ENCODE measurements at places on chromosomes 11 and 22.

- DNase-seq: no peak
These were observed 284.0 kb downstream of the MN1 start for GRCh38 chr22:27517361-27518155.

- no peak for DNase-seq
These were observed 57.4 kb downstream of the BCL2L13 start for GRCh38 chr22:17695986-17696385.

GRCh38 chr11:1496091-1496760, 9.6 kb upstream of the MOB2 start:
- DNase-seq: no peak

DNA sequence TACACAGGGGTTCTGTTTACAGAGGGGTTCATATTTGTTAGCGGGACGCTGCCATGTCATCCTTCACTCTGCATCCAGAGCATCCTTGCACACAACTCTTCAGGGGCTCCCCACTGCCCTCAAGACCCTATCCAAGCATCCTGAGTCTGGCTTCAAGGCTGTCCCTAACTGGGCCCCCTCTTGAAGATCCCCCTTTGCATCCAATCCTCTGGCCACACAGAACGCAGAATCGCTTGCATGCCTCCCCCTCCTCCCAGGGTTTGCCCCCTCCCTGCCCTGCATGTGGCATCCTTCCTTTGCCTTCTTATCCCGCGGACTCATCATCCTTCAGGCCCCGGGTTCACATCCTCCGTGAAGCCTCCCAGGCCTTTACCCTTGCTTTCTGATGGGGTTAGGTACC, 18.6 kb downstream of the C1QTNF6 start:
- no peak for DNase-seq

DNA sequence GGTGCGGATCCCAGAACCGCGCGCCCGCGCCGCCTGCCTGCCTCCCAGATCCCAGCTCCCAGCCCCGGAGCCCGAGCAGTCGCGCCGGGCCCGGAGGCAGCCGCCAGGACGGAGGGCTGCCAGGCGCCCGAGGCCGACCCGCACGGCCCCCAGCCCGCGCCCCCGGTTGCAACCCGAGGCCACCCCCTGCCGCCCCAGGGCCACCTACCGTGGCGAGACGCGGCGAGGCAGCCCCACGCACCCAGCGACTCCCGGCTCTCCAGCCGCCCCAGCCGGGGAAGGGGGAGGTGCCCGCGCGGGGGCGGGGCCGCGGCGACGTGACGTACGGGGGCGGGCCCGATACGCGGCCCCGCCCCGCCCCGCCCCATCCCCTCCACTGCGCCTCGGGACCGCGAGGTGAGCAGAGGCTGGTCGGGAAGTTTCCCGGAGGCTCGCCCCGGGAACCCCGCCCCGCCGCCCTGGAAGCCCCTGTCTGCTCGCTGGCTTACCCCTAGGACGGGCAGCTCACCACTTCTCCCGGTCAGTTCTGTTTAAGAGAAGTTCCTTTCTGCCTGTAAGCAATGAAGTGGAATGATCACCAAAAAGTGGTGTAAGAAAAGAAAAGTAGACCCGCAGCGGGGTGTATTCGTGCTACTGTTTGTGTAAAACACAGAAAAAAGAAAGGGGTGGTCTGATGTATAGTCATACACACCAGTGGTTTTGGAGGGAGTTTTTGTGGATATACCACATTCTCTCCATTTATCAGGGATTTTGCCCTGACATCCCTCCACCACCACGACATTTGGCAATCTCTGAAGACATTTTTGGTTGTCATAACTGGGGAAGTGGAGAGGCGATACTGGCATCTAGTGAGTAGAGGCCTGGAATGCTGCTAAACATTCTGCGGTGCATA, at the start of gene TPST2:
Gene TPST2, minus strand, starts transcription at position 288 of the 892 bp plus-strand sequence. CDS start 48,502 bp downstream, outside the sequence.
- peak; percentile 79 for DNase-seq

GRCh38 chr11:23836981-23837380, 659.9 kb upstream of the LUZP2 start:
- no peak for DNase-seq

DNA sequence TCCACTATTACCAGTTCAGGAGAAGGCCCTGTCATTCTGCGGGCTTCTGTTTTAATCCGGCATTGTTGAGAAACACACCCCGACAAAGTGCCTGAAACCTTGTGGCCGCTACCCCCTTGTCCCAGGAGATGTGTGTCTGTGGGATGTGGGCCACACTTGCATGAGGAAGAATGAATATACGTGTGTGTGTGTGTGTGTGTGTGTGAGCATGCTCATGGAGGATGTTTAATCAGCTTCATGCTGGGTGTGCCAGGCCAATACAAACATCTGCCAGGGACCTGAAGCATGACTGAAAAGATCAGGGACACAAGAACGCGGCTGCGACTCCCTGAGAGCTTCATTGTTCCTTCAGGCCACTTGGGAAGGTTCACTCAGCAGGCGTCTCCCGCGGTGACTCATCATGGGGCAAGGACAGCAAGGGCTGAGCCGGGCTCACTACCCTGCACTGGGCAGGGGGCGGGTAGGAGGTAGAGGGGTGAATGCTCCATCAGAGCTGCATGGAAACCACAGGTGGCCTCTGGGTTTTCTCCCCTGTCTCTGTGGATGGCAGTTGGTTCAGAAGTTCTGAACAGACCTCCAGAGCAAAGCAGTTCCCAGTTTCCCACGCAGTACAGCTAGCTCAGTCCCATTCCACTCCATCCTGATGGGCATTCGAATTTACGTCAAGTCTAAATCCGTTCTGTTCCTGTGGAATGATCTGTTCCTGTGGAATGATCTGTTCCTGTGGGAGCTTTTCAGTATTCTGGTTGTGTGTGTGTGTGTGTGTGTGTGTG, 7.0 kb upstream of the MALAT1 start:
- peak; percentile 66 for DNase-seq

- peak; percentile 27 for DNase-seq
These were observed 438.9 kb downstream of the NTM start for GRCh38 chr11:131809203-131809918.

- DNase-seq: peak; percentile 52
These were observed 59.0 kb downstream of the CEP57 start for GRCh38 chr11:95849087-95849825.

DNA sequence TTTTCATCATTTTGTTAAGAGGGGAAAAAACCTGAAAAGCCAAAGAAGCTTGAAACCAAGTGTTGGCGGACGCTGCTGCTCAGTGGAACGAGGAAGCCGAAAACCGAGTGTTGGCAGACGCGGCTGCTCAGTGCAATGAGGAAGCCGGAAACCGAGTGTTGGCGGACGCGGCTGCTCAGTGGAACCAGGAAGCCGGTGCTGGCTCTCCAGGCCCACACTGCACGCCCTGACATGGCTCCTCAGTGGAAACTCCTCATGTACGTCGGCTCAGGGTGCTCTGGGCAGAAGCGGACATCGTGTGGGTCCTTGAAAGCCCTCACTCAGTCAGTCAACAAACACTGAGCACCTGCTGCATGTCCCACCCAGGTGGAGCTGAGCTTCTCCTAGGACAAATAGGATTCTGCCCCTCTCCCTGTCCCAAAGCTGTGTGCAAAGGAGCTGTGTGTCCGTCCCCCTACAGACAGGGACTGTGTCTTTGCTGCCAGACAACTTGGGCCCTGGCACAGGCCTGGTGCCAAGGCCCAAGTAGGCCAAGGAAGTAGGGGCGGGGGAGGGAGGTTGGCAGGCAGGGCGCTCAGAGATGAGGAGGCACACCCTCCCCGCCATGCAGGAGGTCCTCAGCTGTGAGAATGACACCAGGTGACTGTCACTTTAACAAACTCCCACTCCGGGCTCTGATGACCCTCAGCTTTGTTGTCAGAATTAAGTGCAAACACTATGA, 37.3 kb downstream of the PHF21B start:
- no peak for DNase-seq

GRCh38 chr22:38034278-38034882, 22.8 kb upstream of the PICK1 start:
- DNase-seq: peak; percentile 26

DNA sequence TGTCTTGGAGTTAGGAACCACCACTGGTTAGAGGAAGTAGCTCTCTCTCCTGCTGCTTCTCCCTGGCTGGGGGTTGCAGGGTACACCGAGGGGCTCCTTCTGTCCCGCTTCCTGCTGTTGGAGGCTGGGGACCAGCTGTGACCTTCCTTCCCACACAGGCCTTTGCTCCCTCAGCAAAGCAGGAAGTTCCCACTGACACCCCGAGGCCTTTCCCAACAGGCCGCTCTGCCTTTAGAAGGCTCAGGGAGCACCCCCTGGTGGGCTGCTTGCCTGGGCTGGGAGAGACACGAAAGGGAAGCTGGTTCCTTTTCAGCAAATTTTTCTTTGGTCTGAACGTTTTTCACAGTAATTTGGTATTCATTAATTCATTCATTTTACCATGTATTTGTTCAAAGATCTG, 527.9 kb upstream of the B3GAT1 start:
- peak; percentile 30 for DNase-seq

GRCh38 chr11:118892514-118892913, 8.8 kb downstream of the CXCR5 start:
- no peak for DNase-seq

DNA sequence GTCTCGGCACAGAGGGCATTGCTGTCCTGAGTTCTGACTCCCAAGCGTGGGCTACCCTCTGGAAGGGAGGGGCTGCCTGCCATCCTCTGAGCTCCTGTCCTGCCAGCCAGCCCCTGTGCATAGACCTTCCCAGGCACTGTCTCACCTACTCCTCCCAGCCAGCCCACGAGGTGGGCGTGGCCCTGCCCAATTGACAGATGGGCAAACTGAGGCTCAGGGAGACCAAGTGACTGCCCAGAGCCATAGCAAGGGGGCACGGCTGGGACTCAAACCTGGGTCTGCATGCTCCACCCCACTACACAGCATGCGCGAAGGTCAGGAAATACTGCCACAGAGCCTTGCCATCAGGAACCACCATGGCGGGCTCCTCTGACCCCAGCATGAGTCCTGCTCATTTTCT, 29.4 kb upstream of the PRR5 start:
- no peak for DNase-seq

- peak; percentile 21 for DNase-seq
These were observed 38.1 kb upstream of the SYT7 start for GRCh38 chr11:61618978-61619377.

- no peak for DNase-seq
These were observed 131.2 kb downstream of the VPREB1 start for GRCh38 chr22:22375576-22376351.

- DNase-seq: peak; percentile 33
These were observed 5.3 kb downstream of the NEAT1 start for GRCh38 chr11:65427691-65428577.

- peak; percentile 21 for DNase-seq
These were observed 1.5 kb upstream of the CCKBR start for GRCh38 chr11:6258141-6258540.

DNA sequence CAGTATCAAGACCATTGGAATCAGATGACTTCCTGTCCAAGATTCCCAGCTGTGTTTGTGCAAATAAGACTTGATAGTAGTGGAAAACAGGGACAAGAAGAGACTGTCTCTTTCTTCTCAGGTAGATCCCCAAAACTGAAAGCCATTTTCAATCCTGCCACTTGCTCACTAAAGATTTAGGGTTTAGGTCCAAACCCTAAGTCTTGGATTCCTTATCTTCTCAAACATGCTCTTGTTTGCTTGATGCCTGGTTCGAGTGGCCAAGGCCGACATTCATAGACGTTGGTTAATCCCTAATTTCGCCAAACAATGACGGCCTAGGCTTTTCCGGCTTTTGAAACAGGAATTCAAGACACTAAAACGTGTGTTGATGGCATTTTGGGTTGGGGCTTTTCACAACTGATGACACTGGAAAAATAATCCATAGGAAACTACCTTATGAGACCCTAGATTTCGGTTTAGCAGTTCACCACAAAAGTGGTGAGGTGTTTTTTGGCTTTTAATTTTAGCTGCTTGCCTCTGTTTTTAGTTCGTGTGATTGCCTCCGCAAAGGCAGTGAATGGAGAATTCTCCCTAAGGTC, 1.0 kb upstream of the GTPBP1 start:
- peak; percentile 29 for DNase-seq

- no peak for DNase-seq
These were observed 337.9 kb downstream of the NELL1 start for GRCh38 chr11:21007297-21007696.

- no peak for DNase-seq
These were observed 123.4 kb upstream of the ARHGAP42 start for GRCh38 chr11:100563541-100564280.

- DNase-seq: no peak
These were observed 4.5 kb downstream of the RNF121 start for GRCh38 chr11:71933141-71933933.

GRCh38 chr11:65630215-65630614, 7.7 kb upstream of the SIPA1 start:
- no peak for DNase-seq

- no peak for DNase-seq
These were observed 13.7 kb downstream of the MUC5B start for GRCh38 chr11:1236316-1237127.

GRCh38 chr11:122808478-122808869, 29.8 kb upstream of the CRTAM start:
- DNase-seq: no peak

GRCh38 chr11:13423372-13423771, 39.6 kb downstream of the BTBD10 start:
- DNase-seq: no peak

DNA sequence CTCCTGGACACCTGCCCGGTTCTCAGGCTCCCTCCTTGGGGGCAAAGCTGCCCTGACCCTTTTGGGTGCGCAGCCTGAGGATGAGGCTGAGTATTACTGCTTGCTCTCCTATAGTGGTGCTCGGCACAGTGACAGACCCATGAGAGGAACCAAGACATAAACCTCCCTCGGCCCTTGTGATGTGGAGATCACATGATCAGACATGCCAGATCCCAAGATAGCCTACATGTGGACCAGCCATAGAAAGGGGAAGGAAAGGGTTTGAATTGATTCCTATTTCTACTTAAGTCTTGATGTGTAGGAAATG, 125.3 kb downstream of the VPREB1 start:
- DNase-seq: no peak

DNA sequence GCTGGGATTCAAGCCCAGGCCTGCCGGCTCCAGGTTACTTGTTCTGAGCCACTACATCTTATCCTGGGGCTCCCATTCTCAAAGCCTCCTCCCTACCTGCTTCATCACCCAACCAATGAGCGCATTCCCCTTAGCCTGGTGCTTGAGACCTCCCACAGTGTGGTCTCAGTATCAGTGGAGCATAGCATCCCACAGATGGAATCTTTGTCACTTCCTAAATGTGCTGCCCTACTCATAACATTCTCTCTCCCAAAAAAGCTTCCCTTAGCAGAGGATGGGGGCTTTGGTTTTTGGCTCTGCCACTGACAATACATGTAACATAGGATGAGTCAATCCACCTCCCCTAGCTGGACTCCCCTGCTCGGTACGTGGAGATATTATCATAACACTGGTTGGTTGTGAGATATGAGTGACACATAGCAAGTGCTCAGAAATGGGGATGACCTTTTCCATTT, 28.8 kb downstream of the TEAD1 start:
- no peak for DNase-seq

GRCh38 chr11:72072348-72072747, 8.0 kb downstream of the NUMA1 start:
- no peak for DNase-seq

DNA sequence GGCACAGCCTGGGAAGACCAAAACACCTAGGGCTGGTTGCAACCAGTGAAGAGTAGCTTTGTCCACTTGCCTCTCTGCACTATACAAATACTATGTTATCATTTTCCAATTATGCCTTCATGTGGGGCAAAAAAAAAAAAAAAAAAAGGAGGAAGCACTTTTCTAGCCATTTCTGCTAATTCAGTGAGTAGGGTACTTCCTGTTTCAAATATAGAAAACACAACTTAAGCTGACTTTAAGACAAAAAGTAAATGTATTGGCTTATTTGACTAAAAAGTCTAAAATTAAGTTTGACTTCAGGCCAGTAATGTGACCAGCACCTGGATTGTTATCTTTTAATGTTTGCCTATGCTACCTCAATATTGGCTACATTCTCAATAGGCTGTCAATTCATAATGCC, 15.3 kb downstream of the CCDC73 start:
- DNase-seq: no peak

All from NCI-H82 (cell line).